ENCODE measurements at places on chromosomes 2 and 18.

GRCh38 chr18:52577795-52578194 is 237.8 kb downstream of the DCC start:
- no peak for DNase-seq

DNA sequence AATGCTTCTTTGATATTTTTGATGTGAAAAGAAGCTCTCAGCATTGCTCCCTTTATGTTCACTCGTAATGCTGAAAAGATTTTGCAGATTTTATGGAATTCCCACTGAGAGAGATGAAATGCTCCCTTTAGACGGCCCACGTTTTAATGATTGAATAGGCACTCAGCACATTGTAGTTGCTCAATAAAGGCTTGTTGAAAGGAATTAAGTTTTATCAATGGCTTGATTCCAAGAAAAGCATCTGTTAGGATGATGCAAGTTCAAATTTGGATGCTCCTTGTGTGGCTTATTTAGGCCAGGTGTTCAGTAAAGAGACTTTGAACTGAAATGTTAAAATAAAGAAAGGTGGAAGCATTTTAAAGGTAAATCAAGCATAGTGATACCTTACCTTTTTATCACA is 725.1 kb downstream of the EPHA4 start:
- no peak for DNase-seq

DNA sequence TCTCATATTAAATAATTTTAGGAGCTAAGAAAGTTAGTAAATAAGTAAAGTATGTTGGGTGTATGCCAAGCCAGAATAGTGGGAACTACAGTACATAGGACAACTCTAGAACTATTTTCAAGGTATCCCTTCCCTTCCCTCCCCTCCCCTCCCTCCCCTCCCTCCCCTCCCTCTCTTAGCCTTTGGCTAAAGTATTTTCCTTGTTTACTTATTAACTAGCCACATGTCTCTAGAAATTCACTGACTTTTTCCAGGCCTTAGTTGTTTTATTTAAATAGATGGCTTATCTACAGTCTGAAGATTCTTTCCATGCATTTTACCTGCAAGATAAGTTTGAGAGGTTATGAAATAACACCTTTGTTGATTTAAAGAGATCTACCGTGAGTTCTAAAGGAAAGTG is 402.1 kb downstream of the PARD3B start:
- no peak for DNase-seq

- no peak for DNase-seq
These were observed 71.7 kb upstream of the TAF1B start for GRCh38 chr2:9771481-9772017.

- DNase-seq: no peak
These were observed 43.3 kb downstream of the TGFA start for GRCh38 chr2:70510313-70510712.

- no peak for DNase-seq
These were observed 36.5 kb upstream of the CYTIP start for GRCh38 chr2:157480182-157480961.

DNA sequence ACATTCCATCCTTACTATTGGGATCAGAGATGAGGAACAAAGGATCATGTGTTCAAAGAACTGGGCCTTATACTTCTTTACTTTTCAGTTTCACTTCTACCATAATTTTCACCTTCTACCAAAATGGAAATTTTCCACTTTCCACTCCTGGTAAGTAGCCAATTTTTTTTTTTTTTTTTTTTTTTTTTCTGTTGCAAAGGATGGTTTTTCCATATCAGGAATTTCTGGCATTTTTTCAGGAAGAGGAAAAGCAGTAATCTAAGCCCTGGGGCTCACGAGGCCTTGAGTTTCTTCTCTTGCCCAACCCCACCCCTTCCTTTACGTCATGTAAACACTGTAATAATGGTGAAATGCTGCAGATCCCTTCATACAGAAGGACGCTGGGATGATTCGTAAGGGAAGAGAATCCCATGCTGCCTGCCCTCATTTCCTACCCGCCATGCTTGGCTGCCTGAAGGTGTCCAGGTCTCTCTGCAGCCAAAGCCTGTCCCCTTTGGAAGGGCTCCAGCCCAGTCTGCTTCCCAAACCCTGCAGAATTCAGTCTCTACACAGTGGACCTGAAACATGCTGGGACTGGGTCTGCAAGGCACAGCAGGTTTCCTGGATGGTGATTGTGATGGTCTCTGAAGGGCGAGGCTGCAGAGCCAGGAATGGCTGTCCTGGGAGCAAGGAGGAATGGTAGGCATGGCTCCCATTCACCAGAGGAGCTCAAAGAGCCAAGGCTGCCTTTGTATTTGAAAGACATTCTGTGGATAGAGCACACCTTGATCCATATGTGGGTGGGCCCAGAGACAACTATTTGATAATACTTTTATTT is 57.0 kb downstream of the EFR3B start:
- no peak for DNase-seq

DNA sequence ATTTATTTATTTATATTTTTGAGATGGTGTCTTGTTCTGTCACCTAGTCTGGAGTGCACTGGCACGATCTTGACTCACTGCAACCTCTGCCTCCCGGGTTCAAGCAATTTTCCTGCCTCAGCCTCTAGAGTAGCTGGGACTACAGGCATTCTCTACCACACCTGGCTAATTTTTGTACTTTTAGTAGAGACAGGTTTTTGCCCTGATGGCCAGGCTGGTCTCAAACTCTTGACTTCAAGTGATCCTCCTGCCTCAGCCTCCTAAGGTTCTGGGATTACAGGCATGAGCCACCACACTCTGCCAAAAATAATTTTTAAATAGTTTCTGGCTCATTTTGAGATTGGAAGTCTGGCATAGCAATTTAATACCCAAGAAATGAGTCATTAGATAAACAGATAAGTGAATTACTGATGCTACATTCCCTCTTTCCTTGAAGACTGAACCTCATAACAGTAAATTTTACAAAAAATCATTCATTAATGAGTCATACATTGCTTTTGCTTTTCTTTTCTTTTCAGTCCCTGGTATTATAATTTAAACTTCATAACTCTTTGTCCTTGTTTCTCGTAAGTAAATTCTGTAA is 881.6 kb upstream of the PIK3C3 start:
- no peak for DNase-seq

DNA sequence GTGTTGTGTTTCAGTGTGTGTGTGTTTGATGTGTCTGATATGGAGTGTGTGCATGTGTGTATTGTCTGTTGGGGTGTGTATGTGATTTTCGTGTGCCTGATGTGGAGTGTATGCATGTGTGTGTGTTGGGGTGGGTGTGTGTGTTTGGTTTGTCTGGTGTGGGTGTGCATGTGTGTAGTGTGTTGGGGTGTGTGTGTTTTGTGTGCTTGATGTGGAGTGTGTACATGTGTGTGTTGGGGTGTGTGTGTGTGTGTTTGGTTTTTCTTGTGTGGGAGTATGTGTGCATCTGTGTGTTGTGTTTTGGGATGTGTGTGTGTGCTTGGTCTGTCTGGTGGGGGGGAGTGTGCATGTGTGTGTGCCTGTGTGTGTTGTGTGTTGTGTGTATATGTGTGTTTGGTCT is 247.4 kb upstream of the ST6GAL2 start:
- DNase-seq: no peak

GRCh38 chr2:110101280-110101844 is 14.3 kb downstream of the MALL start:
- peak; percentile 90 for DNase-seq
